ENCODE measurements at places on chromosomes 6 and 20.

GRCh38 chr6:13473768-13474165 lies 13.6 kb downstream of the GFOD1 start:
- H3K4me3 ChIP-seq: no peak overlapping the region
- no peaks in the 10 kb centered on the region for H3K27me3 ChIP-seq
- peaks cover 5% of the 10 kb centered on the region for H3K4me1 ChIP-seq

DNA sequence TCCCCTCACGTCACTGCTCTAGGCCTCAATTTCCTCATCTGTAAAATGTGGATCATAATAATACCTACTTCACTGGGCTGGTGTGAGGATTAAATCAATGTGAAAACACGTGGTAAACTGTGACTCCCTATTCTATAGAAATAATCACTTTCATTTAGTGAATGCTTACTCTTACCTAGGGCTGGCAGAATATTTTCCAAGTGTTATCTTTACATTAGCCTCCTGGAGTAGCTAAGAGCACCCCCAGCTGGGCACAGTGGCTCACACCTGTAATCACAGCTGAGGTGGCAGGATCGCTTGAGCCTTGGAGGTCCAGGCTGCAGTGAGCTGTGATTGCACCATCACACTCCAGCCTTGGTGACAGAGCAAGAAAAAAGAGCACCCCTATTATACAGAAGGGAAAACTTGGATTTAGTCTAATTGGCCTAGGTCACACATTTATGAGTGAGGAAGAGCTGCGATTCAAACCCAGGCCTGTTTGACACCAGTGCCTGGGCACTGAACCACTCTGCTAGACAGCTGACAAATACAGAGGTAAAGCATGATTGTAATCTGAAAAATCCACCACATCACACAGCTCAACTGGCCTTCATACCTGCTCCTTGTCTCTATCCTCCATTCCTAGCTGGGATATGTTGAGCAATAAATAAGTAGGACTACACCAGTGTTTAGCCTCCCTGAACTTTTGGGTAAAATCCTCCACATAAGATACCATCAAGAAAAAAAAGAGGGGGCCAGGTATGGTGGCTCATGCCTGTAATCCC lies 1.4 kb upstream of the SNTA1 start:
- H3K27me3 ChIP-seq: peaks cover 12% of the 10 kb centered on the region
- no peak overlapping the region for H3K4me3 ChIP-seq
- peak; percentile 67 for DNase-seq
- H3K36me3 ChIP-seq: no peaks in the 10 kb centered on the region
- H3K4me1 ChIP-seq: peaks cover 6% of the 10 kb centered on the region
- no peak overlapping the region for H3K27ac ChIP-seq

DNA sequence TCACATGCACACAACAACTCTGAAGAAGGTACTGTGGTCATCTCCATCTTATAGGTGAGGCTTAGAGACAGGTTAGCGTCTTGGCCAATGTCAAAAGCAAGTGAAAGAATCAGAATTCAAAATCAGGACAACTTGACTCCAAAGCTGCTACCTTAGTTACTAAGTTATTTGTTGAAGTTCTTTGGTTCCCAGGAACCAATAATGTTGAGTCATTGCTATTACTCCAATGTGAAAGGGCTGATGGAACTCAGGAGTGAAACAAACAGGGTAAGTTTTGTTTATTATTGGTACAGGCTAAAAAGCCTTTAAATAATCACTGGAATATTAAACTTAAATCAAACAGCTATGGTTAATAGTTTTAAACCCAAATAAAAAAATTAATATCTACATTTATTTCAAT lies 111.1 kb downstream of the PDSS2 start:
- H3K36me3 ChIP-seq: no peaks in the 10 kb centered on the region
- no peak overlapping the region for H3K4me3 ChIP-seq
- no peaks in the 10 kb centered on the region for H3K4me1 ChIP-seq
- no peak overlapping the region for H3K27ac ChIP-seq

DNA sequence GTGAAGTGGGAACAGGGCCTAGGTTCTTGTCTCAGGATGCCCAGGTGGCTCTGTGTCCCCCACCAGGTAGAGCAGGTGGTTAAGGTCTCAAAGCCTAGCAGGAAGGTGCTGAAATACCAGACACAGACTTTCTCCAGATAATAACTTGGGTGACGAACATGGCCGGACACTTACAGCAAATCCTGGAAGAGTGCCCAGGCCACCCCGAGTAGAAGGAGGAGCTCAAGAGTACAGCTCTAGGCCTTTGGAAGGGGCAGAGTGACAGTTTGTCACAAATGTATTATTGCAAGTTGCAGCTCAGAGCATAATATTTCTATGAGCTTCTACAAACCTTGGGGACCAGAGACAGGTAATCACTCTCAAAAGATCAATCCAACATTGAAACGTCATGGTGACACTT lies 251.6 kb upstream of the SOX4 start:
- H3K27me3 ChIP-seq: no peaks in the 10 kb centered on the region
- no peak for DNase-seq
- H3K36me3 ChIP-seq: no peaks in the 10 kb centered on the region
- no peaks in the 10 kb centered on the region for H3K4me1 ChIP-seq
- no peak overlapping the region for H3K27ac ChIP-seq
- no peak overlapping the region for H3K4me3 ChIP-seq

DNA sequence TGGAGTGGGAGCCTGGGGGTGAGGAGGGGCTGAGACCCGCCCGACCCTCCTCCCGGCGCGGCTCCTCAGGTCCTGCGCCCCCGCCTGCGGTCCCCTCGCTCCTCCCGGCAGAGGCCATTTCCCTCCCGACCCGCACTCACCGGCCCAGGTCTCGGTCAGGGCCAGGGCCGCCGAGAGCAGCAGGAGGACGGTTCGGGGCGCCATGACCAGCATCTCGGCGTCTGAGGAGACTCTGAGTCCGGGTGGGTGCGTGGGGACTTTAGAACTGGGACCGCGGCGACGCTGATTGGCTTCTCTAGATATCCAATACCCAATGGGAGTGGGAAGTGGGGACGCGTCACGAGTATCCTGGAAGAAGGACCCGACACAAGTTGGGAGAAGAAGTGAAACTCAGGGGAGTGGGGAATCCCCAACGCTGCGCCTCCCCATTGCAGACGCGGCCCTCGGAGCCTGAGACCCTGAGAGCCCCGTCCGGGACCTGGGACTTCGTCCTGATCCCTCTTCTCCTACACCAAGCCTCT lies at the start of gene HLA-B:
HLA-B (minus strand) TSS at position 234 of the 521 bp plus-strand sequence; CDS start at position 213, 21 bp downstream.
- H3K4me3 ChIP-seq: peak within 1 kb of the TSS; percentile 73
- peaks cover 4% of the 10 kb centered on the region for H3K4me1 ChIP-seq
- no peak within 1 kb of the TSS for H3K27ac ChIP-seq
- peaks cover 11% of the 10 kb centered on the region for H3K27me3 ChIP-seq

- no peak overlapping the region for H3K27ac ChIP-seq
- no peak for DNase-seq
- H3K36me3 ChIP-seq: no peaks in the 10 kb centered on the region
- H3K27me3 ChIP-seq: no peaks in the 10 kb centered on the region
- H3K4me1 ChIP-seq: no peaks in the 10 kb centered on the region
Measured at GRCh38 chr20:64244281-64244805, 11.2 kb upstream of the PCMTD2 start.

DNA sequence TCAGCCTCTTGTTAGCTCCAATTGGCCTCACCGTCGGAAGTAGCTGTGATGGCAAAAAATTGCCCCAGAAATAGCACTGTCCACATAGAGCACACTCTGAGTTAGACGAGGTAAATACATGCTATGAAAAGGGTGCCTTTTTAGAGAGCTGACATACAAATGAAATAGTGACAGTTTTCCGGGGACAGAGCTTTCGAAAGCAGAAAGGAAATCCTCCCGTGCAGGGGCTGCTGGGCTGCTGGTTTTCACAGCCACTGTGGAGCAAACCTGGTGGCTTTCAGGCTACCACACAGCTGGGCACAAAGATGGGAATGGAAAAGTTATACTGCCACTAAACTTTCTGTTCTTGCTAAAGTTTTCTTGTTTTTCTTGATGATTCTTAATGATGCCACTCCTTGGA lies 8.3 kb downstream of the SLPI start:
- no peaks in the 10 kb centered on the region for H3K36me3 ChIP-seq
- no peak overlapping the region for H3K27ac ChIP-seq
- H3K27me3 ChIP-seq: no peaks in the 10 kb centered on the region
- no peak for DNase-seq

- H3K4me3 ChIP-seq: no peak overlapping the region
- H3K27ac ChIP-seq: peak overlapping the region; percentile 43
- peaks cover 32% of the 10 kb centered on the region for H3K36me3 ChIP-seq
- H3K27me3 ChIP-seq: no peaks in the 10 kb centered on the region
- no peaks in the 10 kb centered on the region for H3K4me1 ChIP-seq
Measured at GRCh38 chr6:36607683-36608386, 13.7 kb downstream of the SRSF3 start.

DNA sequence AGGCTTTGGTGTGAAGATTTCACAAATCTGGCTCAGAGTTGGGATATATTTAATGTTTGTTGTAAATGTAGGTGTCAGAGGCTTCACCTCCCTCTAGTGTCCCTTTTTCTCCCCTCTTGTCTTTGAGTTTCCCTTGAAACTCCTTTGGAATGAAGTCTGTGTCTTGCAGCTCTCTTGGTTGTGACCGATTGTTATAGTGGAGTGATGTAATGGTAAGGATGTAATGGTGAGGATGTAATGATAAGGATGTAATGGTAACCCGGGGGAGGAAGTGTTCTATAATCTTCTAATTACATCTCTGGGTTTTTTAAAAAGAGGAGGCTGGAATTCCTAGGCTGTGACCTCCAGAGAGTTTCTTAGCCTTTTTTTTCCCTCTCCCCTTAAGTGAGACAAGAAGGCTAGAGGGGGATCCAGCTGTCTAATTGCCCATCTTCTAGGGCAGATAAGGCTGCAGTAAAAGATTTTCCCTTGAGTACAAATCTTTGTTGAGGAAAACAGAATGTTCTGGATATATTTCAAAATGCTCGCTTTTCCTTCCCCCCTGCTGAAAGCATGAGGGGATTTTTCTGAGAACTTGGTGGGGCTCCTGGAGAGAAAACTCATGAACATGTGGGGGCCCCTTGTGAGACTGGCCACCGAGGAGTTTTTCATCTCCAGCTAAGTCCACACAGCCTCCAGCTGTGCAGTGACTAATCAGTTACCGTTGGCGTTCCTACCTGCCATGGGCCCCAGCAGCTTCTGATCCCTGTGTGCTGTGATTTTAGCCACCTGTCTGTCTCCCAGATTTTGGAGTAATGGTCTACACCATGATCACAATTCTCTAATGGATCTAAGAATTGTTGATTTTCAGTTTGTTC lies 156.7 kb upstream of the PMEPA1 start:
- no peaks in the 10 kb centered on the region for H3K36me3 ChIP-seq
- H3K27me3 ChIP-seq: peaks cover 2% of the 10 kb centered on the region
- no peak overlapping the region for H3K4me3 ChIP-seq
- no peak overlapping the region for H3K27ac ChIP-seq

GRCh38 chr6:123661105-123661891 lies 24.5 kb upstream of the TRDN start:
- DNase-seq: no peak
- H3K27ac ChIP-seq: no peak overlapping the region
- no peaks in the 10 kb centered on the region for H3K27me3 ChIP-seq
- no peak overlapping the region for H3K4me3 ChIP-seq
- H3K36me3 ChIP-seq: no peaks in the 10 kb centered on the region
- no peaks in the 10 kb centered on the region for H3K4me1 ChIP-seq

GRCh38 chr20:24877652-24878051 lies 71.4 kb upstream of the CST7 start:
- H3K27ac ChIP-seq: no peak overlapping the region
- H3K4me1 ChIP-seq: no peaks in the 10 kb centered on the region
- H3K27me3 ChIP-seq: no peaks in the 10 kb centered on the region
- no peak overlapping the region for H3K4me3 ChIP-seq
- H3K36me3 ChIP-seq: no peaks in the 10 kb centered on the region

- H3K36me3 ChIP-seq: no peaks in the 10 kb centered on the region
- H3K4me1 ChIP-seq: no peaks in the 10 kb centered on the region
- no peak overlapping the region for H3K4me3 ChIP-seq
- DNase-seq: no peak
Measured at GRCh38 chr20:16462711-16463110, 110.5 kb downstream of the KIF16B start.

GRCh38 chr6:4794140-4794707 lies 18.0 kb downstream of the CDYL start:
- DNase-seq: no peak
- H3K4me3 ChIP-seq: no peak overlapping the region
- no peaks in the 10 kb centered on the region for H3K36me3 ChIP-seq
- no peaks in the 10 kb centered on the region for H3K27me3 ChIP-seq

DNA sequence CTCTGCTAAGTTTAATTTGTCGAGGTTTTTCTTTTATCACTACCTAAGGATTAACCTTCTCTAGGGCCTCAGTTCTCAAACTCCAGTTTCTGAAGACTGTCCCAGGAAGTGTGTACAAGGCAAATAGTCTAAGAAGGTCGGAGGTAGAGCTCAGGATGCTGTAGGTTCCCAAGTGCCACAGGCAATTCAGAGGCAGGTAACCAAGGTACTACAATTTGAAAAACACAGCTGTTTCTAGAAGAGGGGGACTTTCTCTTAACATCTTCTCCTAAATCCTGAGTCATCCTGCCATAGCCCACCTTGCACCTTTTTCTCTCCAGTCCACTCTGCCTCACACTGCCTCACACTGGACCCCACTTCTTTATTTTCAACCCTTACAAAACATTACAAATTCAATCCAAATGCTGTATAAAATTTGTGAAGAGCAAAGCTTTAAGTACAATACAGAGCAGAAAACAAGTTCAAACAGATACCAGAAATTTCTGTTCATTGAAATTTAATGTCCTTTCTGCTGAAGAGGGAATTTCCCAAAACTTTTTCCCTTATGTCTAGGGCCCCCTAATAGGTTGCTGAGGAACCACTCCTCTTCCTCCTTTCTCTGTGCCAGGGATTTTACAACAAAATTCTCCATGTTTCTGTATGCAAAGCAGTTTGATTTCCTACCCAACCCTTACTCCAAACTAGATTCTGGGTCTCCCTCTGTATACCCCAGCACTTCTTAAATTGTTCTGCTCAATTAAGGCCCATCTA lies 43.0 kb downstream of the FRK start:
- no peaks in the 10 kb centered on the region for H3K27me3 ChIP-seq
- no peaks in the 10 kb centered on the region for H3K36me3 ChIP-seq
- no peaks in the 10 kb centered on the region for H3K4me1 ChIP-seq
- no peak overlapping the region for H3K27ac ChIP-seq
- DNase-seq: no peak

DNA sequence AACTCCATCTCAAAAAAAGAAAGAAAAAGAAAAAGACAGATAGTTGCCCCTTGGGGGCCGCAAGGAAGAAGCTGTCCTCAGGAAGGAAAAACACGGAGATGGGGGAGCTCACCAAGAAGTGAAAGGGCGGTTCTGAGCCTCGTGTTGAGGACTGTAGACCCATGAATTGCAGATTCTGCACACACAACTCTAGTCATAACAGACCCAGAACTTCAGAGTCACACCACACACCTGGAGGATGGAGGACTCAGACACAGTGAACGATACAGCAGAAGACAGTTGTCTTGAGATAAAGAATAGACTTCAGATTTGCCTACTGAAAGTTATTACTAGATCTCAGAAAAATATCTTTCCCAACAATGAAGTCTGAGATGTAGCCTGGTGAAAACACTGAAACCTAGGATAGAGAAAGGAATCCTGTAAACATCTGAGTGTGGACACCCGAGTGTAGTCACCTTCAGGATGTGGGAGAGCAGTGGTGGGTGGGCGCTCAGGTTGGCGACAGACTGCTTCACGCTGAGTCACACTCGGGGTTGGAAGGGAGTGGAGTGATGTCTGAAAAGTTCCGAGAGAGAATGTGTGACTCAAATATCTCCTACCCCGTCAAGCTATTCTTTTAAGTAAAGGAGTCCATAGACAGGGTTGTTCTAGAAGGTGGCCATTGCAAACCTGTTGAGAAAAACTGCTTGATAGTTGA lies 88.1 kb downstream of the MAP3K4 start:
- no peak overlapping the region for H3K4me3 ChIP-seq
- H3K27ac ChIP-seq: no peak overlapping the region
- H3K36me3 ChIP-seq: peaks cover 15% of the 10 kb centered on the region
